ENCODE measurements at places on chromosomes 1 and 21.

- peak; percentile 57 for DNase-seq
Measured at GRCh38 chr1:66231217-66231616, 302.7 kb upstream of the SGIP1 start.

GRCh38 chr1:3017440-3018050 lies 3.7 kb upstream of the ACTRT2 start:
- no peak for DNase-seq

DNA sequence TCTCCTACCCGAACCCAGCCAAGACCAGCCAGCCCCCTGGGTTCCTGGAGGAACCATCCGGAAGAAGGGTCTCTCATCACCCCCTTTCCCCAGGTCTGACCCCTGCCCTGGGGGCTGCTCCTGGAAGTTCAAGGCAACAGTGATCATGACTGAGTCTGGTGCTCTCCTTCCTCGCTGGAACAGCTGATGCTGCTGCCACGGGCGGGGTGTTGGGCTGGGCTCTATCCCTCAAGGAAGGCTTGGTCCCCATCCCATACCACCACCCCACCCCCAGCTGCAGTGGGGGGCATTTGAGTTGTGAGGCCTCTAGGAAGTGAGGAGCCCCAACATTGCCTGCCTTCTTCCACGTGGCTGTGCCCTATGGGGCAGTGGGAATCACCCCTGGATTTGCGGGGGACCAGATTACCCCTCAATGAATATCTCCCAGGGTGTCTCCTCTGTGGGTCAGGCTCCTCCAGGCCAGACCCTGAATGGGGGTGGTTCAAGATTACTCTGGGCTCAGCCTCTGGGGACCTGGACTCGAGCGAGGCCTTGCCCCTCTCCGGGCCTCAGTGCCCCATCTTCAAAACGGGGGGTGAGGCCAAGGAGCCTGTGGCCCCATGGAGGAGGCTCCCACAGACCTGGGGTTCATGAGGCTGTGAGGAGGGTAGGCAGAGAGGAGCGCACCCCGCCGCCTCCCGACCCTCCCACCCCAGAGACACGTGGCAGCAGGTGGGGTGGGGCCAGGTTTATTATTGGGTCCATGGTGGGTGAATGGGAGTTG lies 2.8 kb downstream of the MASP2 start:
- no peak for DNase-seq

DNA sequence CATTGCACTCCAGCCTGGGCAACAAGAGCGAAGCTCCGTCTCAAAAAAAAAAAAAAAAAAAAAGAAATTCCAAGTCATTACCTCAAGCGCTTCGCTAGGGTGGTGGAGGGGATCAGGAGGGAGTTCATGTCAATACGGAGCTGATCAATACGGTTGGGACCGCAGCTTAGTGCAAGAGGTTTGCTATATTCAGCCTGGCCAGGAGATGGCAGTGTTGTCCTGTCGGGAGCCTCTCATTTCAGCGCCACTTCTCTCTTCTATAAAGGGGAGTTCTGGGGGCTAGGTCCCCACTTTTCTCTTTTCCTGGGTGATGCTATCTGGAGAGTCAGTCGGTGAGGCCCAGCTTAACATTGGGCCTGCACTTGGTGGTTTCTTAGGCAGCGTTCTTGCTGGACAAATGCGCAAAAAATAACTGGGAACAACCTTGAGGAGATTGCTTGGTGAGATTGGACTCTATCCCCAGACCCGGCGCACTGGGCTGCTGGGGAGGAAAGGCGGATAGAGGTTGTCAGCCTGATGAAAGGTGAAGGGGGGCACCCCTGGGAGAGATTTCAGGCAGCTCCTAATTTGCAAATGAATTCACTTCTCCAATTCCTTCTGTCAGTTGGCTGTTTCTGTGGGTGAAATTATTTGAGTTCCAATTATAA lies 40.4 kb downstream of the KIAA0040 start:
- DNase-seq: peak; percentile 76

- DNase-seq: peak; percentile 97
Measured at GRCh38 chr1:48493970-48494769, 22.2 kb upstream of the SPATA6 start.

DNA sequence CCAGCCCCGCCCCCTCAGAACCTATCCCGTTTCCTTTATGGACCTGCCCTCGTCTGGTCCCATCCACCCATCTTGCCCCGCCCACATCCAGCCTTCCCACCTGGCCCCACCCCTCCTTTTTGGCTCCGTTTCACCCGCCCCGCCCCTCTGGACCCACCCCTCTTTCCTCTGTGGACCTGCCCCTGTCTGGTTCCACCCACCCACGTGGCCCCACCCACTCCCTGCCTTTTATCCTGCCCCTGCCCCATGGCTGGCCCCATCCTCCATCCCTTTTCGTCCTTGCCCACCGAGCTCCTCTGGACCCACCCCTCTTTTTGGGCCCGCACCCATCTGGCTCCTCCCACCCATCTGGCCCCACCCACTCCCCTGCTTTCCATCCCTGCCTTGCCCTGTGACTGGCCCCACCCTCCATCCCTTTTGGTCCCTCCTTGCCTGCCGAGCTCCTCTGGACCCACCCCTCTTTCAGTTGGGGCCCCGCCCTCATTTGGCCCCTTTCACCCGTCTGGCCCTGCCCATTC lies 177.3 kb downstream of the CAMTA1 start:
- DNase-seq: no peak

DNA sequence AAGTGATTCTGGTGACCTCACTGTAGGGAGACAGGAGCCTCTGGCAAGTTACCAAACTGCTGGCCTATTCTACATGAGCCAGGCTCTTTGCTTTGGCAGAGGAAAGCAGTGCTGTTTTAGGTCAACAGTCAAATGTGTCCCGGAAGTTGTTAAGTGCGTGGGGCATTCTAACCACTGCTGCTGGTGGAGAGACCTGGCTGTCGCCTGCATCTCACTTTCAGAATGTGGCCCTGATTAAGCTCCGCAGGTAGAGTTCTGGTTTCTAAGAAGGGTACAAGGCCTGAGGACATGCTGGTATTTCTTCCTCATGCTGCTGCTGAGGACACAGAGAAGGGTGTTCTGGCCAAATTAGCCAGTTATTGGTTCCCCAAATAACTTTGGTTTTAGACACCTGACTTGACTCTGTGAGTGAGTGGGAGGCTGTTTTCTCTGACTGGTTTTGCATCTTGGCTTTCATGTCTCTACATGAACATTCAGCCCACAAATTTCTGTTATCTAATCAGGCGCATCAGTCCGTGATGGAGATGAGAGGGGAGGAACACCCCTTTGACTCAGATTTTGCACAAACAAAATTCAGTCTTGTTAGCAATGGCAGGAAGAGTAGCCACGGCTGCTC lies 120.8 kb downstream of the LMO4 start:
- DNase-seq: no peak

GRCh38 chr21:32554832-32555638 lies 30.3 kb downstream of the TCP10L start:
- peak; percentile 88 for DNase-seq

DNA sequence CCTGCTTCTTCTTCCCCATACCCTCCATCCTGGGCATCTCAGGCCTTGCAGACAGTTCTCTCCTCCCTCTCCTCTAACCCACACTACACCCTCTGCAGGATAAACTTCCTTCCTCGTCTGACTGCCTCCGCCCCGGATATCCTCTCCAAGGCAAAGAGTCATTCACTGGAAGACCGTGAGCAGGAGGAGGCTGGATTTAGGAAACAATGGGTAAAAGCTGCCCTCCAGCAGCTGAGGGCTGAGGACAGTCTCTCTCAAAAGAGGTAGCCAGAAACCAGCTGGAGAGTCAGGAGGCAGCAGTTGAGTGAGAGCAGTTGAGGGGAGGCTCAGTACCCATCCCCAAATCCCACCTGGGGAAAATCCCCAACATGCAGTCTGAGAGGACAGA lies 1.4 kb downstream of the CSRP1 start:
- DNase-seq: peak; percentile 60

DNA sequence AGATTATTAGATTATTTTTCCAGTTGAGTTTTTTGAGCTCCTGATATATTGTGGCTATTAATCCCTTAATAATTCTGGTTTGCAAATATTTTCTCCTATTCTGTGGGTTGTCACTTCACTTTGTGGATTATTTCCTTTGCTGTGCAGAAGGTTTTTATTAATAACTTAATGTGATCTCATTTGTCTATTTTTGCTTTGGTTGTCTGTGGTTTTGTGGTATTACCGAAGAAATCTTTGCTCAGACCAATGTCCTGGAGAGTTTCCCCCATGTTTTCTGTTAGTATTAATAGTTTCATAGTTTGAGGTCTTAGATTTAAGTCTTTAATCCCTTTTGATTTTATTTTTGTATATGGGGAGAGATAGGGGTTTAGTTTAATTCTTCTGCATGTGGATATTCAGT lies 7.1 kb upstream of the TBX19 start:
- DNase-seq: no peak

DNA sequence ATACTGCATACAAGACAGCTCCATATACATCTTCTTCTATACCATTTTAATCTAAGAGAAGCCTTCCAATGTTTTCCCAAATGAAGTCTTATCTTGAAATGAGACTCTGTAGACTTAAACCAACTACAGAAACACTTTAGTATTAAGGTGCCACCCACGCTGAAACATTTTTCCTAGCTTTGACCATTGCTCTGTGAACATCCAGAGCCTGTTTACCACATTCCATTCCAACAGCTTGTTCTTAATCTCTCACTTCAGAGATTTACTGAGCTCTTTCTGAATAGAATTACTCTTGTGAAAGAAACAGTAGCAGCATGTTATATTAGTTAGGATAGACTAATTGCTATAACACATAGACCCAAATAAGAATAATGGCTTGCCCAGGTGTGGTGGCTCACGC lies 19.6 kb upstream of the POGZ start:
- DNase-seq: no peak

DNA sequence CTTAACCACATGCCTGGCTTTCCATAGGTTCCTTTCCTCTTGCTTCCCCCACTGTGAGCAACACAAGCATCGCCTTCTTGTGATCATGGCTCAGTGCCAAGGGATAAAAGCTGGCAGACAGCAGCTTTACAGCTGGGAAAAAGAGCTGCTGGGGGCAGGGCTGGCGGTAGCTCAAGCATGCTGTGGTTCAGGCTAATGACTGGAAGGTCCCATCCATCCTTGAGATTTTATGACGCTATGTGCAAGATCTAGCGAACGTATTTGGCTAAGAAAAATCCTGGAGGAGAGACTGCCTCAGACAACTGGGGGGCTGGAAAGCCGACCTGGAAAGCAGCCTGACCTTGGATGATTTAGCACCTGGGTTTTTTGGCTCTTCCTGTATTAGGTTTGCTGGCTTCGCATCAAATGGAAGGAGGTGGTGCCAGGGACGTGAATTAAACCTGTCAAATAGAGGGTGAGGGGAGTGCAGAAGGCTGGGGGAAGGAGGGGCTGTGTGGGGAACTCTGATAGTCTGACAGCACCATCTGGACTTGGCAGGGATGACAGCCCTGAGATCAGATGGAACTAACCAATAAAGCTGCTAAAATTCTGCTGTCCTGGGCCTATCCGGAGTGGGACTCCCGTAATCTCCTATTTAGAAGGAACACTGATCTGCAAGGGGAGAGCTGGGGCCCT lies 34.8 kb downstream of the ZMYND12 start:
- DNase-seq: peak; percentile 20

- DNase-seq: peak; percentile 79
Measured at GRCh38 chr1:54277451-54278341, 77.7 kb downstream of the MRPL37 start.

DNA sequence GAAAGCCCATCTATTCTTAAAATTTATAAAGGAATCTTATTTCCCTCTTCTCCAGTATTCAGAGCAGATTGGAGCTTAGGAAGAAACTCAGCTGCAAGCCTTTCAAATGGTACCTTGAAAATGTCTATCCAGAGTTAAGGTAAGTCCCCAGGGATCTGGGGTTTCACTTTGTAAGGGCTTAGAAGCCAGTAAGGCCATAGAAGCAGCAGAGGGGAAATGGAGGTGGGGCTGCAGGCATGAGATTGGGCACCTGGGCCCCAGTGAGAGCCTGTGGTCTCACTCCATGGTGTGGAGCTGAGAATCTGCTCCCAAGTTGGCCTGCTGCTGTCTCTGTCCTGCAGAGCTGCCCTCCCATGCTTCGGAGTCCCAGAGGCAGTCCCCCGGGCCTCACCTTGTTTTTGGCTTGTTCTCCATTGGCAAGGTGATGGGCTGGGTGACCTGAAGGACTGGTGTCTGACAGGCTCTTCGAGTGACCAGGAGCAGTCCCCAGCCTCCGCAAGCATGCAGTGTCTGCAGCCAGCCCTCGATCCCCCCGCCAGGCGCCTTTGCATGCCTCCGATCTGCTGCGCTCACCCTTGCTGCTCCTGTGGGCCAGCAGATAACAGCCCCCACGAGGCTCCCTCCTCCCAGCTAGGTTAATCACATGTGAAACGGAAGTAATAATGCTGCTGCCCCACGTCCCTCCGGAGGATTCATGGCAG lies 163.1 kb downstream of the PGBD5 start:
- no peak for DNase-seq

GRCh38 chr1:59429656-59430055 lies 132.8 kb downstream of the FGGY start:
- DNase-seq: no peak

- DNase-seq: no peak
Measured at GRCh38 chr1:67651031-67651430, 34.0 kb upstream of the GADD45A start.

- DNase-seq: peak; percentile 2
Measured at GRCh38 chr1:101420406-101420805, 183.6 kb downstream of the S1PR1 start.

GRCh38 chr1:43558346-43558841 lies 27.7 kb downstream of the PTPRF start:
- peak; percentile 67 for DNase-seq

GRCh38 chr1:109818271-109818987 lies 54.7 kb upstream of the EPS8L3 start:
- no peak for DNase-seq

DNA sequence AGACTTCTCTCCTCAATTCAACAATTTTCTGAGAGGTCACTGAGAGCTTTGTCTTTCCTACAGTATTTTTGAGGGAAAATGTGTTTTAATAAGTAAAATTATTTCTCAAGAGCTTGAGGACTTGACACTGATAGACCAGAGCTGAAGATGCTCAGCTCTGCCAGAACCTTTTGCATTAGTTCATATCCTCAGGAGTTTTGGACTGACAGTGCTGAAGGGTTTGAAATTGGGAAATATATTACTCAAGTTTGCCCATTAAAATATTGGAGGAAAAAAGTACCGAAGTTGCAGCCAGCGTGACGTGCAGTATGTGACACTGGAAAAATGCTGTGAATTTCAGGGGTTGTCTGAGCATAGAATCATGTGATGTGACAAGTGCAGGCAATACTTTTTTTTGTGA lies 346.6 kb upstream of the DPYD start:
- DNase-seq: no peak

- DNase-seq: no peak
Measured at GRCh38 chr1:189675712-189676244, 801.9 kb downstream of the BRINP3 start.

GRCh38 chr1:183887826-183888819 lies 83.2 kb downstream of the RGL1 start:
- no peak for DNase-seq

- DNase-seq: no peak
Measured at GRCh38 chr1:115729756-115730155, 38.8 kb downstream of the CASQ2 start.

DNA sequence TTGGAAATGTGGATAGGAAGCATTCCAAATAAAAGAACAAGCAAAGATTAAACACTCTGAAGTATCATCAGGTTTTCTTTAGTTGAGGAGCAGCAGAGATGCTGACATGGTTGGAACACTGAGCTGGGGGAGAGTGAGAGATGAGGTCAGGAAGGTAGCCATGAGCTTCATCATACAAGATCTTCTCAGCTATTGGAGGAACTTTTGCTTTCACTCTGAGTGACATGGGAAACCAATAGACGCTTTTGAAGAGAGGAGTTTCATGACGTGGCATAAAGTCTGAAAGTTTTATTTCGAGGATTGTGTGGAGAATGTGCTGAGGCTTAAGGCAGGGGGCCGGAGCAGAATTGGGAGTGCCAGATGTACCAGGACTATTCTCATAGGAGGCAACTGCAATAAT lies 616.2 kb upstream of the CAMK1G start:
- DNase-seq: no peak

GRCh38 chr1:18705811-18706210 lies 75.2 kb downstream of the PAX7 start:
- DNase-seq: no peak
